SW480 (cell line): ENCODE measurements at places on chromosomes 11 and 22.
A peak's percentile ranks its signal among the peaks of the same experiment; 100 is the strongest.

GRCh38 chr11:45238724-45239123, 47.4 kb downstream of the SYT13 start:
- DNase-seq = no peak

DNA sequence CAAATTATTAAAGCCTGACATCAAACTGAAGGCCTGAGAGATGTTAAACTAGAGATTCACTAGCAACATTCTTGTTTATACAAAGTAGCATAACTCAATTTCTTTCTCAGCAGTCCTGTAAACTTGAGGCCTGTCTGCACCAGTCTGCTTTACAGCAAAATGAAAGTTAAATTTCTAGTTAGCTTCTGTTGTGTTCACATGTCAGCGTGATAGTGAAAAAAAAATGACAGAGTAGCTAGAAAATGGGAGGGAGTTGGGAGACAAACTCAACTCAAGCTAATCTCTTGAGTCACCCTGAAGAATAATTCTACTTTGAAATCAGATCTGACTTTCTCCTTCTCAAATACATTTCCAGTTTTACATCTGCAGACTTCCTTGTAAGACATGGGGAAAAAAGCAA, 6.5 kb downstream of the RBFOX2 start:
- no peak for DNase-seq

DNA sequence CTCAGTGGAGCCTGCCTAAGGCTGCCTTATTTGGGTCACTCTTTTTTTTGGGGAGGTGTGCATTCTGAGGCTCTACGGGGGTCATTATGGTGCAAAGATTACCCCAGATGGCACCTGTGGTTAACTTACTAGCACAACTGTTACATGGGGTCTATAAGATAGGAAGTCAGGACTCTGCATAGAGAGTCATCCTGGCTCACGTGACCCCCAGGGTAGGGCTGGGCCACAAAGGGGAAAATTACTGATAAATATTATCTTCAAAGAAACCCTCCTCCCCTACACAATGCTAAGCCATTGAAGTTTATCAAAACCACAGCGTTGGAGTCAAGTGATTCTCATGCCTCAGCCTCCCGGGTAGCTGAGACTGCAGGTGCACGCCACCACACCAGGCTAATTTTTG, 397.1 kb downstream of the MN1 start:
- DNase-seq = no peak

DNA sequence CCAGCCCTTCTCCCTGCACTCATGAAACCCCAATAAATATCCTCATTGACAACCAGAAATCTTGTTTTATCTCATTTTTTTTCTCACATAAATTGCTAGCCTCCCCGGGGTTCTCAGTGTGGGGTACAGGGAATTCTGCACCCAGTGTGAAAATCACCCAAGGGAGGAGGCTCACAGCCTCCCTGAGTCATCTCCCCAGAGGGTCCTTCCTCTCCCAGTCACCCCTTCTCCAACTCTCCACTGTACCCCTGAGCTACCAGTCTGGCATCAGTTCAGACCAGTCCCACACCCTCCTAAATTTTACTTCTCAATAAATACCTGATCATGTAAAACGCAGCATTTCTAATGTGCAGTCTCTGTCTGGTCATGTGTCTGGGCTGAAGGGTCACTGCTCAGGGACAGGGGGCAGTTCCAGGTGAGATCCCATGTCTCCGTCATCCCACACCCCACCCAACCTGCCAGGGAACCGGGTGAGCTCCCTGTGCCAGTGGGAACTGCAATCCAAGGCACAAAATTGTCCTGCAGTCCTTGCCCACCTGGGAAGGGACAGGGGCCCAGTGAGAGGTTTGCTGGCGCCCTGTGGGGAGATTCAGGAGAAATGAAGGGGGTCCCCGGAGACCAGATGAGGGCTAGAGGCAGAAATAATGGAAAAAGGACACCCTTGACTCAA, 8.3 kb downstream of the IGLL5 start:
- DNase-seq = no peak

GRCh38 chr11:116641561-116642045, 131.2 kb downstream of the BUD13 start:
- DNase-seq = peak; percentile 68

DNA sequence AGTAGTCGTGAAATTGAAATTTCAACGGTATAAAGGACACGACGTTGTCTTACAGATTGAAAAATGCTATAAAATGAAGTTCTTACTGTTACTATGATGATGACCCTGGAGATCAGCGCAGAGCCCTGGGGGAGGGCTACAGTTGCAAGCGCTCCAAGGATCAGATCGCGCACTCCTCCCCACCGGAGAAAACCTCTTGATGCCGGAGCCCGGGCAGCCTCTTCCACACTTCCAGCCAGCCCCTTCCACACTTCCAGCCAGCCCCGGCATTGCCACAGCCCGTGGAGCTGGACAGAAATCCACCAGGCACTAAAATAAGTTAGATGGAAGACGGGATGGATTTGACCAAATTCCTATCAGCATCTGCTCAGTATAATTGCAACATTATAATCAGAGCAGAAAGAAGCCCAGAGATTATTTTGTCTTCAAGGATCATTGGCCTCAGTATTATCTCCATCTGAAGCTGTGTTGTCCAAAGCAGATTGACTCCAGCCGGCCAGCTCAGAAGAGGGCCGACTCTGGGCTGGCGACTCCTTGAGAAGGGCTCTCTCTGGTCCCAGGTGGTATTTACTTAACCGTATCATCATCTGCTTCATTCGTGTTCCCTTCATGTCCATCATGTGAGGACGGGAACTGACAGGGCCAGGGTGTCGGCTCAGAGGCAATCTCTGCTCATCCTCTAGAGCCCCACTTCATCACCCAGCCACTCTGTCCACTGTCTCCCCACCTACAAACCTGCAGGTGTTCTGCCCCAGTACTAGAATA, 777 bp upstream of the MICAL3 start:
- DNase-seq = no peak

DNA sequence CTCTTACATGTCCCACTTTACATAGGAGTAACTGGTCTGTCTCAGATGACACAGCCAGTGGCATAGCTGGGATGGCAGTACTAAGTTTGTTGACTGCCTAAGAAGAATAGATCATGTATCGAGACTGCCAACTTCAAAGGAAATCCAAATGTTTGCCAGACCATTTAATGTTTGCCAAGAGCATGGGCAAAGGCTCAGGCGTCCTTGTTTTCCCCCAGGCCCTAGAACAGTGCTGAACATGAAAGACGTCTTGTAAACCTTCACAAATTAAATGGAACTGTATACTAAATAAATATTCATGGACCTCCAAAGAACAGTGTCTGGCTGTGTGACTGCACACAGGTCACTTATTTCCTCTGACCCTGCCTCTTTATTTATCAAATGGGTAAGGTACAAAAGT, 234.7 kb upstream of the CCDC90B start:
- no peak for DNase-seq

GRCh38 chr22:50262460-50262911, 1.0 kb upstream of the MAPK12 start:
- peak; percentile 70 for DNase-seq

DNA sequence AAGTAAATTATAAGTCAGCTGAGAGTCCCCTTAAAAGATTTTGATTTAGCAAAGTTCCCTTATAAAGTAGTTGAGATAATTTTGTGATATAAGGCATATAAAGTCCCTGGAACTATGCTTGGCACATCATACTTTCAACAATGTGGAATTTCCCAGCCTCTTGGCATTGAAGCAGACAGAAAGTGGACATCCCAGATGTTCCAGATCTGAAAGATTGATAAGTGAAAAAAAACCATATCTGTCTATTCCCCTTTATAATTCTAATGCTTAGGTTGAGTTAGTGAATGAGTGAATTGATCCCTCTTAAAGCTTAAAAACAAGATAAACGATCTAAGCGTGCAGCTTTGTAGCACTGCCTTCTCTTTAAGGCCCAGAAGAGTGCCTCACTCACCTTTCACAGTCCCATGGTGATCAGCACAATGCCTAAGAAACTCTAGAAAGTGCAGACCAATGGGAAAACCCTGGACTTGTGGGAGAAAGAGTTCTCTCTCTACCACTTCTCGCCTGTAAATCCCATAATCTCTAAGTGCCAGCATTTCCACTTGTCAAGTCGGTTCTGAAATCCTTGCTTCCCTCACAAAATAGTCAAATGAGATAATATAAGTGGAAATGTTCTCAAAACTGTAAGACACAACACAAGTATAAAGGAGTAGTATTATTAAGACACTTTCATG, 17.8 kb downstream of the FIBIN start:
- no peak for DNase-seq

- DNase-seq = no peak
These were observed 1.9 kb upstream of the ARHGEF12 start for GRCh38 chr11:120334332-120334731.

- DNase-seq = no peak
These were observed 39.0 kb downstream of the TBX1 start for GRCh38 chr22:19799322-19800190.

DNA sequence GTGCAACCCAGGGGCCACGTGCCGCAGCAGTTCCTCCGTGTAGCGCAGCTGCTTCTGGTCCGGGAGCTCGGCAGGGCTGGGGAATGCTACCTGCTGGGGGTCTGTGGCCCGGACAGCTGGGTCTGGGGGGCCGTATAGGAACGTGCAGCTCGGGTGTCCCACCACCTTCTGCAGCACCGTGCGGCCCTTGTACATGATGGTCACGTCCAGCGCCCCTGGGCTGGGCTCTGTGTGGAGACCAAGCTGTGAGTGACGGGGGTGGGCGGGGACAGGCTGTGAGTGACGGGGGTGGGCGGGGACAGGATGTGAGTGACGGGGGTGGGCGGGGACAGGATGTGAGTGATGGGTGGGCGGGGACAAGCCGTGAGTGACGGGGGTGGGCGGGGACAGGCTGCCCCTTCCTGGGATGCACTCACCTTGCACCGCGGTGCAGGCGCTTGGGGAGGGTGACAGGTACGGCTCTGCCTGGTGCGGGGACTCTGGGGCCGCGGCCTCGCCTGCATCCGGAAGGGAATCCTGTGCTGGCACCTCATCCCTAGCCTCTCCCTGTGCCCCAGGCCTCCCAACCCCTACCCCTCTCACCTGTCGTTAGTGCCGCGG, 2.3 kb downstream of the IRF7 start:
- DNase-seq = peak; percentile 69

GRCh38 chr22:40322021-40322420, 24.3 kb upstream of the ADSL start:
- no peak for DNase-seq

DNA sequence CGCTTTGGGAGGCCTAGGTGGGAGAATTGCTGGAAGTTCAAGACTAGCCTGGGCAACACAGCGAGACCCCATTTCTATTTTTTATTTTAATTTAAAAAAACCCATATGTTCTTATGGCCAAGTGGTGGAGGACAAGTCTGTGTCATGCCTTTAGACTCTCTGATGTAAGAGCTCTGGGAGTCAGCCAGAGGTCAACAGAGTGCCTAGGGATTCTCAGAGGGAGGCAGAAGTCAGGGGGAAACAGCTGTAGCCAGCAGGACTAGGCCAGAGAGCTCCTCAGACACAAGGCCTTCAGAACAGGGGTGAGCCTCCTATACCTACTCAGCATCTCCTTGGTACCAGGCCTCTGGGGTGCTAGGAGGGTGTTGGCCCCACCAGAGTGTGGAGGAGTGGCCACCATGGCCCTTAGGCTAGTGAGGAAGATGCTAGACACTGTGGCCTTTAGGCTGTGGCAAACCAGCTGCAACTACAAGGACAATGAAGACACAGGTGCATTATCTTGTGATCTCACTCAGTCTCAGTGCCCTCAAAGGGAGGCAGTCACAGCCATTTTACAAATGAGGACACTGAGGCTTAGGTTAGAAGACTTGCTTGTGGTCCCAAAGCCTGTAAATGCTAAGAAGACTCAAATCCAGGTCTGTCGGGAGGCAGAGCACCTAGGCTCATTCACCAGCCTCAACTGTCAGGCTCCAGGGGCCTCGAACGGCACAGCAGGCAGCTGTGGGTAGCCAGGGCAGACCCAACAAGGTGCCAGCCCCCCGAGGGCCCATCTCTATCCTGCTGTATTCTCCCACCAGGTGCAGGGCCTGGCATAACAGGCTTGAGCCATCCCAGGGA, 5.0 kb downstream of the ZP1 start:
- DNase-seq = no peak

DNA sequence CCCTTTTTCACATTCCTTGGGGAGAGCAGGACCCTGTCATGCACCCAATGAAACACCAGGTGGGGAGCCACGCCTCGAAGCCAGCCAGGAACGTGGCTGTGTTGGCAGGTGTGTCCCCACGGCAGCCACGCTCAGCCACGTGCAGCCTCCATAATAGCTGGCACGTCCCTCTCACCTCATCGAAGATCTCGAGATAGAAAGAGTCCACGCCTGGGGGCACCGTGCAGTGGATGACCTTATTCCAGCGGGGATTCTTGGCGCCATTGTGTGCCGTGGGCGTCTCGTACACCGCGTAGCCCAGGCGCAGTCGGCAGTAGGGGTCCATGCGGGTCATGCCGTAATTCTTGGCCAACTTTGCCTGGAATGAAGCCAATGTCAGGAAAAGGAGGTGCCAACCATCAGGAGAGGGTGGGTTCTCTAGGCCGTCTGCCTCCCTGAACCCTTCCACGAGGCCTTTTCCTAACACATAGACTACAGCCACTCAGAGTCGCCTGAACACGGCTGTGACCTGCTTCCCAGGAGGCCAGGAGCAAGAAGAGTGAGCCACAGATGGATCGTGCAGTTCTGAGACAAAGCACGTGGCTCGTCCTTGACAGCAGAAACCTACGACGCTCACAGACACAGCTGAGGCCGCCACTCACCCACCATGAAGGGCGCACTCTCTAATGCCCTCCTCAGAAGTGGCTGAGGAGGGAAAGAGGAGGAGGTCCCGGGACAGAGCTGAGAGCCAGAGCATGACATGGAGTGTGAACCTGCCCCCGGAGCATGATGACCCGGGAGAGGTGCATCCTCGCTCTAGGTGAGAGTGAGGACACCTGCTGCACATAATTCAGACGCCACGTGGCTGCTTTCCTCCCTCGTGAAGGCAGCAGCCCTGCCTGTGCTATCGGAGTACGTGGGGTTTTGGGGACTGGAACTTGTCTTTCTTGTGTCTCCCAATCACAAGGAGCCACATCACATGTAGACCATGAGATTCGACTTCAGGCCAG, 19.1 kb downstream of the TOLLIP start:
- no peak for DNase-seq

DNA sequence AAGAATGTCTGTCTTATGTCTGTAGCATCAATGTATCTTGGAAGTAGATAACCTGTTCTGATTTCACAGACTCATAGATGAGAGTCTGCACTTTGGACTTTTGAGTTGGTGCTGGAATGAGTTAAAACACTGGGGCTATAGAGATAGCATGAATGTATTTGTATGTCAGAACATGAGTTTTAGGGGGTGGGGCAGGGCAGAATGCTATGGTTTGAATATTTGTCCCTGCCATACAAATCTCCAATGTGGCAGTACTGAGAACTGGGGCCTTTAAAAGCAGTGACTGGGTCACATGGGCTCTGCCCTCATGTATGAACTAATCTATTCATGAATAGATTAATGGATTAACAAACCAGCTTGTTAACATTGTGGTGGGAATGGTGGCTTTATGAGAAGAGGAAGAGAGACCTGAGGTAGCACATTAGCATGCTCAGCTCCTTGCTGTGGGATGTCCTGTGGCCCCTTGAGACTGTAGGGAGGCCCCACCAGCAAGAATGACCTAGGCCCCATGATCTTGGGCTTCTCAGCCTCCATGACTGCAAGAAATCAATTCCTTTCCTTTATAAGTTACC, 15.5 kb upstream of the OR52K1 start:
- no peak for DNase-seq

GRCh38 chr11:124582565-124582964, 12.8 kb downstream of the OR8A1 start:
- no peak for DNase-seq
